ENCODE measurements at places on chromosomes 16 and 17. TPM values are rescaled to one million over a fixed set of nuclear protein-coding genes. Genes with fewer than 3 reads are reported as not detected.

DNA sequence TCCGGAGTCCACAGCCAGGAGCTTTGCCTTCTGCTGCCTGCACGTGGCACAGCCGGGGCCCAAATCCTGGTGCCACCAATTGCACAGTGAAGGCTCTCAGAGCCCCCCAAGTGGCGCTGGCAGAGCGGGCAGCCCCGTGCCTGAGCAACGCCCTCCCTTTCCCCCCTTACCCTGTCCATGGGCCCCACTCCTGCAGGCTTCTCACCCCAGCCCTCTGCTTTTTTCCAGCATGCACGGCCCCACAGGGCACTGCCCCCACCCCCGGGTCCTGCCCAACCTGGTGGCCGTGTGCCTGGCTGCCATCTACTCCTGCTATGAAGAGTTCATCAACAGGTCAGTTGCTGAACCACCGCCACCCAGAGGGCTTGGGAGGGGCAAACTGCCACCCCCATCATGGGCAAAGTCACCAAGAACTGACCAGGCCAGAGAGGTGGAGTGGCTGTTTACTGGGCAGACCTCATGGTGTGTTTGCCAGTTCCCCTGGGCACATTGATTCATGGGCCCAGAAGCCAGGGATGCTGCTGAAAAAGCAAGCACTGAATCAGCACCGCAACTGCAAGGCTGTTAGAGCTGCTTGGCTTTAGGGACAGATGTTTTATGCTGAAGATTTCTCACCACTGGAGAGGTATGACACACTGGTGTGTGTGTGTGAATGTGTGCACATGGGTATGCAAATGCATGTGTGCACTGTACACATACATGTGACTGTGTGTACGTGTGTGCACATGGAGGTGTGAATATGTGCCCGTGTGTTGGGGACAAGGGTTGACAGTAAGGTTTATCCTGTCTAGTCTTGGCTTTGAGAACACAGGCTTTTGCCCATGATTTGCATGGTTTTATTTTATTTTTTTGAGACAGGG is 107.1 kb upstream of the PLCG2 start:
- H3K27me3 ChIP-seq = no peaks in the 10 kb centered on the region
- DNase-seq = no peak
- H3K27ac ChIP-seq = no peak overlapping the region
- no peak overlapping the region for H3K4me3 ChIP-seq
- peaks cover 70% of the 10 kb centered on the region for H3K36me3 ChIP-seq

DNA sequence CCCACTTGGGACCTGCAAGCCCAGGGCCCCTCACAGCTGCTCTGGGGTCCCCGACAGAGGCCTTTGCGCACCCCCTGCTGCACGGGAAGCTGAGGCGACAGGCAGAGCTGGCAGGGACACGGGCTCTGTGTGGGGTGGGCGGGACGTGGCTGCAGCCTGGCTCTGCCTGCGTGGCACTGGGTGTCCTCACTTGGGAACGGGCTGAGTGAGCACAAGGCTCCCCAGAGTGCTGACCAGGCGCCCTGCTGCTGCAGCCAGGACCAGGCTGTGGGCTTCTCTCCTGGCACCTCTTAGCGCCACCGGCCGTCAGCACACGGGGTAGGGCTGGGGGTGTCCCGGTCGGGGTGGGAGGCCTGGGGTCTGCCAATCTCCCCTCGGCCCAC is 6.6 kb downstream of the C1QTNF8 start:
- no peak overlapping the region for H3K4me3 ChIP-seq
- H3K36me3 ChIP-seq = peaks cover 4% of the 10 kb centered on the region
- H3K27me3 ChIP-seq = no peaks in the 10 kb centered on the region
- H3K4me1 ChIP-seq = no peaks in the 10 kb centered on the region
- H3K27ac ChIP-seq = no peak overlapping the region

GRCh38 chr17:36463916-36464764 is 22.3 kb upstream of the ZNHIT3 start:
- no peaks in the 10 kb centered on the region for H3K27me3 ChIP-seq
- no peaks in the 10 kb centered on the region for H3K36me3 ChIP-seq
- no peaks in the 10 kb centered on the region for H3K4me1 ChIP-seq
- H3K27ac ChIP-seq = no peak overlapping the region
- no peak for DNase-seq

DNA sequence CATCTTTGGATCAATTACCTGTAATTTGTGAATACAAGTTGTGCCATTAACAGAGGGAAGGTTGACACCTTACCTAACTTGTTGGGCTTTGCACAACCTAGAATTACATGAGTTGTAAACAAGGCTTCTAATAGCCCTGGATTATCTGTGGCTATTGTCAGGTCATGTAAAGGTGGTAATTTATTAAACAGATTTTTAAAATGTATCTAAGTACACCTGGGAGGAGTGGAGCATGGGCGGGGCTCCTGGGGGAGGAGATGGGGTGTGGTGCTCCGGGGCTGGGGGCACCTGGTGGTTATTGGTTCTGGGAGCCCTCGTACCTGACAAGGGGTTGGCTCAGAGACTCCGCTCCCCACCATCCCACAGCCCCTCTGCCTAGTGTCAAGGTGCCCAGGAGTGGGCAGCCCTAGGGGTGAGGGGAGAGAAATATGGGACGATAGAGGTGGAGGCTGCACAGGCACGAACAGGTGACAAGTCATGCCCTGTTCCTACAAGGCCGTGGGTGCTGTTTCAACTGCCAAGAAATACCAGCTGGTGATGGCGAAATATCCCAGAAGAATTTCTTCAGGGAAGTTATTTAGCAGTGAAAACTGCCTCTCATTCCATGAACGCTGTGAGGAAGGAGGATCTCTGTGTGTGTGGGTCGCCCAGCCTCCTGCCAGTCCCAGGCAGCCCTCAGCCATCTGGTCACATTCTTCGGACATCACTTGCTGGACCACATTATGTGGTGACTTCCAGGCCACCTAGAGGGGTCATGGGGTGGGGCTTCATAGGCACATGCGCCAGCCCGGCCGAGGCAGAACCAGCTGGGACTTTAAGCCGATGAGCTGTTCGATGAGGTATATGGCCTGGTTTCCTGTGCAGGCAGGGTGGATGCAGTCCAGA is 55.5 kb upstream of the IRX3 start:
- no peaks in the 10 kb centered on the region for H3K36me3 ChIP-seq
- no peaks in the 10 kb centered on the region for H3K4me1 ChIP-seq
- no peak overlapping the region for H3K27ac ChIP-seq

GRCh38 chr17:50562242-50563091 is 2.0 kb downstream of the CACNA1G start:
- H3K27ac ChIP-seq = no peak overlapping the region
- no peaks in the 10 kb centered on the region for H3K36me3 ChIP-seq
- no peak overlapping the region for H3K4me3 ChIP-seq
- H3K27me3 ChIP-seq = peaks cover 3% of the 10 kb centered on the region
- DNase-seq = no peak

DNA sequence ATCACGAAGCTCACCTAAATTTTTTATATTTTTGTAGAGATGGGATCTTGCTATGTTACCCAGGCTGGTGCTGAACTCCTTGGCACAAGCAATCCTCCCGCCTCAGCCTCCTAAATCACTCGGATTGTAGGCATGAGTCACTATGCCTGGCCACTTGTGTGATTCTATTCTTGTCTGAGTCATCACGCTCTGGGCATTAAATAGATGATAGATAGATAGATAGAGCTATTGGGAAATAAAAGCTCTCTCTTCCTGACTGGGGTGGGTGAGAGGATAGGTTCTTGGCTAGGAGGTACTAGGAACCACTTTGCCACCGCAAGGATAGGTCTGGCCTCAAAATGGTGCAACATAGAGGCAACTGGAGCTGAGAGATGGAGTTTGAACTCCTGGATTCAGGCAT is 21.4 kb upstream of the CACNG3 start:
- H3K4me3 ChIP-seq = no peak overlapping the region
- no peak overlapping the region for H3K27ac ChIP-seq

- peaks cover under 1% of the 10 kb centered on the region for H3K4me1 ChIP-seq
- H3K27ac ChIP-seq = no peak overlapping the region
- no peak for DNase-seq
- no peak overlapping the region for H3K4me3 ChIP-seq
Observed at GRCh38 chr17:66959641-66960375, 4.7 kb upstream of the CACNG4 start.

- no peaks in the 10 kb centered on the region for H3K4me1 ChIP-seq
- no peaks in the 10 kb centered on the region for H3K36me3 ChIP-seq
- no peak overlapping the region for H3K27ac ChIP-seq
- no peak for DNase-seq
Observed at GRCh38 chr16:86287664-86288201, 222.6 kb upstream of the FOXF1 start.

DNA sequence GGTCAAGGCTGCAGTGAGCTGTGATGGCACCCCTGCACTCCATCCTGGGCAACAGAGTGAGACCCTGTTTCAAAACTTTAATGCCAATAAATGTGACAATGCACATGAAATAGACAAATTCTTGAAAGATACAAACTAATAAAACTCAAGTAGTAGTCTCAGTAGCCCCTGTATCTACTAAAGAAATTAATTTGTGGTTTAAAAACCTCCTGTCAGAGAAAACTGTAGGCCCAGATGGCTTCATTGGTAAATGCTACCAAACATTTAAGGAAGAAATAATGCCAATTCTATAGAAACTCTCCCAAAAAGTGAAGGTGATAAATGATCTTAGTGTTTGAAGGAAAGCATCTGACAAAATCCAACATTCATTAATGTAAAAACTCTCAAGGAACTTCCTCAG is 16.8 kb downstream of the AKTIP start:
- H3K4me1 ChIP-seq = no peaks in the 10 kb centered on the region
- no peak for DNase-seq
- H3K4me3 ChIP-seq = no peak overlapping the region
- H3K36me3 ChIP-seq = peaks cover 96% of the 10 kb centered on the region
- no peaks in the 10 kb centered on the region for H3K27me3 ChIP-seq

GRCh38 chr16:11521055-11521454 is 65.7 kb downstream of the LITAF start:
- H3K4me3 ChIP-seq = no peak overlapping the region
- H3K27me3 ChIP-seq = no peaks in the 10 kb centered on the region
- H3K27ac ChIP-seq = no peak overlapping the region
- no peaks in the 10 kb centered on the region for H3K36me3 ChIP-seq

DNA sequence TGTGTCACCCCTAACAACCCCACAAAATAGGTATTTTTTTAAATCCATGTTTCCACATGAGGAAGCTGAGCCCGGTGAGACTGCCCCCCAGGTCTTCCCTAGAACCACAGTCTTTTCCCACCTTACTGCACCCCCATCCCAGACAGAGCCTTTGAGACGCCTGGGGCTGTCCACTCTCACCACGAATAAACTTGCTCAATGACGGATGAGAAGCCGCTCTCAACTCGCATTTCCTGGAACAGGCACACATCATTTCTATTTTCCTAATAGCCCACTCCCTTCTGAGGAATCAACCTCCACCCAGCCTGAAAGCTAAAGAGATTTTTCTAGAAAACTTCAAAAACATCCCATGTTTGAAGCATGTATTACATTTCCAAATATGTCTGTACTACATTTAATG is 14.1 kb upstream of the CDRT4 start:
- DNase-seq = no peak
- H3K27ac ChIP-seq = no peak overlapping the region
- no peak overlapping the region for H3K4me3 ChIP-seq
- H3K36me3 ChIP-seq = no peaks in the 10 kb centered on the region
- H3K27me3 ChIP-seq = no peaks in the 10 kb centered on the region
- peaks cover 7% of the 10 kb centered on the region for H3K4me1 ChIP-seq

- peak overlapping the region; percentile 31 for H3K27ac ChIP-seq
- peak; percentile 83 for DNase-seq
Observed at GRCh38 chr16:30628628-30629540, 18.7 kb upstream of the ZNF689 start.

- no peaks in the 10 kb centered on the region for H3K27me3 ChIP-seq
- H3K4me1 ChIP-seq = no peaks in the 10 kb centered on the region
Observed at GRCh38 chr17:28151001-28151400, 108.5 kb downstream of the NLK start.

- H3K36me3 ChIP-seq = no peaks in the 10 kb centered on the region
- H3K27ac ChIP-seq = peak overlapping the region; percentile 60
- peak overlapping the region; percentile 22 for H3K4me3 ChIP-seq
- DNase-seq = no peak
- no peaks in the 10 kb centered on the region for H3K27me3 ChIP-seq
Observed at GRCh38 chr17:78325076-78325687, 34.7 kb downstream of the SOCS3 start.

- H3K36me3 ChIP-seq = no peaks in the 10 kb centered on the region
- H3K27ac ChIP-seq = peak overlapping the region; percentile 96
- peaks cover 5% of the 10 kb centered on the region for H3K4me1 ChIP-seq
- no peaks in the 10 kb centered on the region for H3K27me3 ChIP-seq
- no peak for DNase-seq
Observed at GRCh38 chr17:40219594-40220338, 662 bp downstream of the WIPF2 start.

GRCh38 chr17:35390663-35391062 is 17.2 kb upstream of the SLFN11 start:
- no peaks in the 10 kb centered on the region for H3K4me1 ChIP-seq
- no peak overlapping the region for H3K4me3 ChIP-seq
- no peaks in the 10 kb centered on the region for H3K27me3 ChIP-seq
- no peaks in the 10 kb centered on the region for H3K36me3 ChIP-seq

- DNase-seq = no peak
- no peak overlapping the region for H3K4me3 ChIP-seq
- H3K4me1 ChIP-seq = no peaks in the 10 kb centered on the region
- no peaks in the 10 kb centered on the region for H3K36me3 ChIP-seq
- H3K27me3 ChIP-seq = peaks cover 8% of the 10 kb centered on the region
Observed at GRCh38 chr17:49971199-49971847, 2.3 kb downstream of the DLX4 start.

DNA sequence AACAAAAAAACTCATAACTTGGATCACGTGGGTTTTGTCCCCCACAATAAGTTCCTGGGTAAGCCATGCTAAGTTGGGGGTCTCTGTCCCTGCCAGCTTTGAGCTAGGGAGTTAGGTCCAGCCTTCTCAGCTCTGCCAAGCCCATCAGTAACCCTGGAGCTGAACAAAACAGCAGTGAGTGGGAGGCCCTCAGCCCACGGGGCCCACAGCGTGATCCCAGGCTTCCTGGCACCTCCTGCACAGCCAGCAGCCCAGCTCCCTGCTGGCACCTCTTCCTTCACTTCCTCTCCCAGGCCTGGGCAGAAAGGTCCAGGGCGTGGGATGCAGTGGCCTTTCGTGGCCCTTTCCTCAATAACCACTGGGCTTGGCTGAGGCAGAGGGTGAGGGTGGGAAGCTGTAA is 35.5 kb upstream of the CDC42EP4 start:
- H3K27ac ChIP-seq = peak overlapping the region; percentile 91
- H3K4me1 ChIP-seq = no peaks in the 10 kb centered on the region
- no peak overlapping the region for H3K4me3 ChIP-seq
- DNase-seq = no peak

- no peaks in the 10 kb centered on the region for H3K4me1 ChIP-seq
- no peaks in the 10 kb centered on the region for H3K27me3 ChIP-seq
- H3K4me3 ChIP-seq = no peak overlapping the region
- no peak for DNase-seq
- H3K36me3 ChIP-seq = no peaks in the 10 kb centered on the region
- no peak overlapping the region for H3K27ac ChIP-seq
Observed at GRCh38 chr17:68255151-68255550, 7.3 kb downstream of the AMZ2 start.

The CBX2 gene
- total RNA-seq = 3.9 TPM

The TEKT1 gene
- not detected for total RNA-seq

The TRPV3 gene
- 4.2 TPM for total RNA-seq

The KIAA0753 gene
- 14.1 TPM for total RNA-seq

The CCL3 gene
- not detected for total RNA-seq

The PRSS33 gene
- total RNA-seq = not detected

The SKAP1 gene
- total RNA-seq = 0.59 TPM

The CD300LB gene
- not detected for total RNA-seq

The HOXB2 gene
- 20.0 TPM for total RNA-seq

The RASD1 gene
- total RNA-seq = 250 TPM

The TERB1 gene
- total RNA-seq = not detected

The CCDC200 gene
- total RNA-seq = not detected

The TNFRSF17 gene
- not detected for total RNA-seq

Measured in tibial nerve (tissue), 4 donors.